ENCODE measurements at places on chromosomes 12 and 14.
A peak's percentile ranks its signal among the peaks of the same experiment; 100 is the strongest.

GRCh38 chr14:78164226-78164853 lies 5.8 kb upstream of the NRXN3 start:
- no peak for ATAC-seq

- no peak for ATAC-seq
These were observed 72.7 kb downstream of the WDR20 start for GRCh38 chr14:102212356-102212755.

DNA sequence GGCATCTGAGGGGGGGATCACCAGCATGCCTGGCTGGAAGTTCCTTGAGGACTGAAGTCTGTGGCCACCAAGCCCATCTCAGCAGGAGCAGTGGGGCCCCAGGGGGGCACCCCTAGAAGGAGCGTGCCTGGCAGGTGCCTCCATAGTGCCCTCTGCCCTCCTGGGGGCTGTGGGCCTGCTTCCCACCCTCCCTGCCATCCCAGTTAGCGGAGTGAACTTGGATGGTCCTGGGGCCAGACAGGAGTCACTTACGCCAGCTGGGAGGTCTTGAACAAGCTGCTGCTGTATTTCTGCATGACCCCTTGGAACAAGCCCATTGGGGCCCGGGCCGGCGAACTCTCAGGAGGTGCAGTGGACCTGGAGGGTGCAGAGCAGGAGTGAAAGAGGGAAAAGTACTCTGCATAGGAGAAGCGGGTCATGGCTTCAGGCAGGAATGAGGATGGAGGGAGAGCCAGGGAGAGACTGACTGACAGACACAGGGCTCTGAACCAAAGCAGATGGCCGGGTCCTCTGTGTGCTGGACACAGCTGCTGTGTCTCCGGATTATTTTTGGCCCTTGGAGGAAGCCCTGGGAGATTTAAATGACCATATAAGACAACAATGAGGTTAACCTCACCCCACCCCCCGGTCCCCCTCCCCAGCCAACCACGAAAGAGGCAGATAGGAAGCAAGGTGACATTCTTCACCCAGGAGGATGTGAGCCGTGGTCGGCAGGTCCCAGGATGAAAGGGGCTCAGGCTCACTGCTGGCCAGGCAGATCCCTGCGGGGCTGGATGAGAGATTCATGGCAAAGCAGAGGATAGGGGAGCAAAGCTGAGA lies 19.6 kb downstream of the ASB2 start:
- no peak for ATAC-seq

GRCh38 chr12:85000729-85001128 lies 35.3 kb downstream of the TSPAN19 start:
- no peak for ATAC-seq

DNA sequence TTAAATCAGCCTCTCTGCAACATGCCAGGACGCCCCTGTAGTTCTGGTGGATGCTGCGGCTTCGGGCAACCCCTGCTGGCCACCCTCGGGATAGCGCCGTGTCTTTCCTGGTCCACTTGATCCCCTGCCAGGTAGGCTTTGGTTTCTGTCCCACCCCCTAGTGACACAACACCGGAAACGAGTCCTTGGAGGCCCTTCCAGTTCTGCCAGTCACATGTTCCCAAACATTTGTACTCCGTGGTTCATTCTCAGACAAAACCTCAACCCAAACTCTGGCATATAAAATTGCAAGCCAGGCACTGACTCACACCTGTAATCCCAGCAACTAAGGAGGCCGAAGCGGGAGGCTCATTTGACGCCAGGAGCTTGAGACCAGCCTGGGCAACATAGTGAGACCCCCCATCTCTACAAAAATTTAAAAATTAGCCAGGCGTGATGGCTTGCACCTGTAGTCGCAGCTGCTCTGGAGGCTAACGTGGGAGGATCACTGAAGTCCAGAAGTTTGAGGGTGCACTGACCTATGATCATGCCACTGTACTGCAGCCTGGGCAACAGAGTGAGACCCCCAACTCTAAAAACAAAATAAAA lies 37.0 kb downstream of the RASAL1 start:
- ATAC-seq, result peak; percentile 61

GRCh38 chr14:55500219-55500701 lies 59.8 kb upstream of the TBPL2 start:
- ATAC-seq, result no peak

DNA sequence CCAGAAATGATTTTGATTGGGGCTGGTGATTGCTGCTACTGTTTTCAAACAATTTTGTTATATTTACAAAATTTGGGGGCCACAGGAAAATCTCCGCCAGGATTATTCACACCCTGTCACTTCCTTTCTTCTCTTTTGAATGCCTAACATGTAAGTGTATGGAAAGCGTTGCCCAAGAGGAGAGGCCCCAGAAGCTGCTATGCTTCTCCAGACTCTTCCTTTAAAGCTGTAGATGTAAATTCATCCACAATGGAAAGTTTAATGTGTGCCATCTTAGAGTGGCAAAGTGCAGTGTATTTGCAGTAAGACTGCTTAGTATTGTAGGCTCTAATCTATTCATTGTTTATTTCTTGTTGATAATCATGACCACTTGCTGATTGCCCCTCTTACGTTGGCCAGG lies 136.7 kb upstream of the LRIG3 start:
- ATAC-seq, result no peak
